ENCODE measurements at places on chromosomes 1 and 21.

GRCh38 chr1:162633081-162633762 is 958 bp downstream of the DDR2 start:
- no peak for DNase-seq

DNA sequence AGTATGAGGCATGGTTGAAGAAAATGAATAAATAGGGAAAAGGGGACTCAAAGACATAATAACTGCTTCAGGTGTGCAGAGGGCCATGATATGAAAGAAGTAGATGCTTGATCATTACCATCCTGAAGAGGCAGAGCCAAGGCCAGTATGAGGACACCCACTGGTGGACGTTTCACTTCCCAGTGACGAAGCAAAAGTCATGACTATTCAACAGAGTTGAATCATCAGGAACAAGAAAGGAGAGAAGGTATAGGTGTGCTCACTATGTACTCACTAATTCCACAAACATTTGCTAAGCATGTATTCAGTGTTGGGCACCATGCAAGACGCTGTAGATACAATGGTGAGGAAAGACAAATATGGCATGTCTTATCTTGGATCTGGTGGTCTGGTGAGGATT is 319.2 kb upstream of the RUNX1 start:
- DNase-seq, result no peak

- no peak for DNase-seq
Measured at GRCh38 chr1:247089616-247090375, 11.2 kb upstream of the ZNF670 start.

GRCh38 chr1:70415882-70416281 is 4.8 kb downstream of the CTH start:
- no peak for DNase-seq

DNA sequence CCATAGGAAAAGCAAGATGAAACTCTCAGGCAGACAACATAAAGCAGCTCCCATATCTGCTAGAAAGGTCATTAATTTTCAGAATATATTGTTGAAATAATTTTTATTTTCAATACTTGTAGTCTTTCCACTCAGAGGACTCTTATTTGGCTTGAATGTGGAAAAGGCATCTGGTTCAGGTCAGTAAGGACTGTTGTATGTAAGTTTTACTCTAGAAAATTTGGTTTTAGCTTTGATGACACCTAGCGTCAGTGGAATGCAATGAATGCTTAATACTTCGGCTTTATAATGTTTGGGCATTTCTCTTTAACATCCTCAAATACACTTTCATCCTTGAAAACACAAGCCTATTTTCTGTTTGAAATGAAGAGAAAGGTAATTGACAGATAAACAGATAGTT is 63.3 kb downstream of the LRRC40 start:
- no peak for DNase-seq

GRCh38 chr1:111958075-111958474 is 31.4 kb downstream of the KCND3 start:
- no peak for DNase-seq
